ENCODE measurements at places on chromosomes 11 and 22. TPM values are rescaled to one million over a fixed set of nuclear protein-coding genes. Genes with fewer than 3 reads are reported as not detected.

ADAMTS15 gene
- 94.9 TPM for total RNA-seq

SGSM1 gene
- 0.36 TPM for total RNA-seq

DENND6B gene
- total RNA-seq: 3.3 TPM

MUC5AC gene
- not detected for total RNA-seq

CCDC188 gene
- total RNA-seq: 2.7 TPM

DRICH1 gene
- 0.26 TPM for total RNA-seq

MMP8 gene
- total RNA-seq: 0.07 TPM
